ENCODE measurements at places on chromosomes 12 and 14.

DNA sequence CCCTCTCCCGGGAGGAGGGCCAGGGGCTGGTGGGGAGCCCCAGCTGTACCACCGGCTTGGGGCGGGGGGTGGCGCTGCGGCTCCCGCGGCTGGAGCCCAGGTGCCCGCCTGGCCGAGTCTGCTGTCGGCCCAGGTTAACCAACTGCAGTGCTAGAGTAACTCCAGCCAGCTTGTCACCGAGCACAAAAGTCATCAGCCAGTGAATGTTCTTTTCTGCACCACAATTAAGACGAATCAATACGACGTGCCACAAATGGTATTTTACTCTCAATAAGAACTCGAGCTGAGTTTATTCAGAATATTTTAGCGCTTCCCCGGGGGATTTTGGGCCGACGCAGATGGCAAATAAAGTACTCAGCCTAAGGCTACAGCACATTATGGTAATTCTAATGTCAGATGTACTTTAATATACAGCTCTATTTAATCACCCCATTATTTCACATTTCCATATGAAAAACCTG is 83.2 kb downstream of the BCL11B start:
- DNase-seq = peak; percentile 34

DNA sequence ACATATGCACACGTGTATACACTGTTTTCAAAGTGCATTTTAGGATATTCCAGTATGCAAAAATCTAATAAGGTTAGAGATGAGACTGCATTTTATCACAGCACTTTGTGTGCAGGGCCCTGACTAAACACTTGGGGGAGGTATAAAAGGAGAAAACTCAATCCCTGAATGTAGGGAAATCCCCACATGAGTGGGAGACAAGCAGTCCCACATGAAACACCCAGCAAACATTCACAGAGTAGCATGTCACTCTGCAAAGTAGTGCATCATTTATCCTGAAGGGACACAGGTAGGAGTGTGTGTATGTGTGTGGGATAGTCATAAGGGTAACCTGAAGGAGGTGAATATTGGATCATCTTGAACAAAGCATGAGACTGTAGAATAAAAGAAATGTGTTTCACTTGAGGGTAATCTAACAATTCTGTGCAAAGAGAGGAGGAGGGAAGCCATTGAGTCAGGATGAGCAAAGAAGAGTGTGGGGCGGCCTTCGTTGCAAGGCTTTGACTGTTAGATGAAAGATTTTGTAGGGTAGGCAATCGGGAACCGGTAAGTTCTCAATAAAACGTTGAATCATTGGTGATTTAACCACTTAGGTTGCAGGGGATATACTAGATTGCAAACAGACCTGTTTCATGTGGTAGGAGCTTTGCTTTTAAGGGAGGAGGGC is 2.9 kb downstream of the PRPF40B start:
- no peak for DNase-seq

GRCh38 chr14:25215607-25216006 is 165.7 kb upstream of the STXBP6 start:
- no peak for DNase-seq

GRCh38 chr12:95185854-95186253 is 31.4 kb downstream of the FGD6 start:
- DNase-seq = no peak

GRCh38 chr14:74685921-74686678 is 26.8 kb downstream of the AREL1 start:
- DNase-seq = no peak

GRCh38 chr14:103346286-103346685 is 12.2 kb downstream of the EIF5 start:
- DNase-seq = no peak

GRCh38 chr12:48629541-48629940 is 52.5 kb downstream of the KANSL2 start:
- DNase-seq = no peak

GRCh38 chr14:61861320-61861865 is 99.2 kb downstream of the SNAPC1 start:
- no peak for DNase-seq

- no peak for DNase-seq
Measured at GRCh38 chr12:49031573-49032161, 13.1 kb upstream of the PRKAG1 start.

GRCh38 chr12:42237853-42238239 is 202 bp downstream of the YAF2 start:
- DNase-seq = no peak

DNA sequence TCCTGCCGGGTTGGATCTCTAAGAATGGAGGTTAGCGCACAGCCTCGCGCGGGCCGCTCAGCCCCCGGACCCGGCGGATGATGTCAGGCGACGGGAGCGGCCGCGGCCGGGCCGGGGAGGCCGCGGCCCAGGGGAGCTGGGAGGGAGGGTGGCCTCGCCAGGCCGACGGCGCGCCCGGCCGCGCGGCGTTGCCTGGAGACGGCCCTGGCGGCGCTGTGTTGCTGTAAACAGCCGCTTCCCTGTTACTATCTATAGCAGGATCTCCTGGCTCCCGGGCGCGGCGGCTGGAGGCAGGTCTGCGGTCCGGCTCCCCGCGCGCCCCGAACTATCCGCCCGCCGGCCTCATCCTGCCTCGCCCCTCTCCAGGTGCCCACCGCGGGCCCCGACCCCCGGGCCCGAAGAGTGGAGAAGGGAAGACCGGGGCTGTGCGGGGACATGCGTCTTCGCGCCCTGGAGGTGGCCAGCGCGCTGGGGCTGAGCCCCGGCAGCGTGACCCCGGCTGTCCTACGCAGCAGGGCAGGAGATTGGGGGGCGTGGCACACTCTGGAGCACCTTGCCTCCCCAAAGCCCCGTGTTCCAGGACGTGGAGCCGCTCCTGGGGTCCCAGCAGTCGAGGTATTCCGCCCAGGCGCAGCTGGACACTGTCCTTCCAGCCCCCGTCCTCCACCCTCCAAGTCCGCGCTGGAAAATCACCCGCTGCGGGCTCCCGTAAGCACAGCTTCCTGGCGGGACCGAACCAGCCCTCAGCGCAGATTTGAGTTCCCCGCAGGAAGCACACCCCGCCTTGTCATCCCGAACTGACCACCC is 1.4 kb upstream of the FOS start:
- DNase-seq = peak; percentile 40

GRCh38 chr14:59869381-59870255 is 958 bp downstream of the RTN1 start:
- DNase-seq = no peak

DNA sequence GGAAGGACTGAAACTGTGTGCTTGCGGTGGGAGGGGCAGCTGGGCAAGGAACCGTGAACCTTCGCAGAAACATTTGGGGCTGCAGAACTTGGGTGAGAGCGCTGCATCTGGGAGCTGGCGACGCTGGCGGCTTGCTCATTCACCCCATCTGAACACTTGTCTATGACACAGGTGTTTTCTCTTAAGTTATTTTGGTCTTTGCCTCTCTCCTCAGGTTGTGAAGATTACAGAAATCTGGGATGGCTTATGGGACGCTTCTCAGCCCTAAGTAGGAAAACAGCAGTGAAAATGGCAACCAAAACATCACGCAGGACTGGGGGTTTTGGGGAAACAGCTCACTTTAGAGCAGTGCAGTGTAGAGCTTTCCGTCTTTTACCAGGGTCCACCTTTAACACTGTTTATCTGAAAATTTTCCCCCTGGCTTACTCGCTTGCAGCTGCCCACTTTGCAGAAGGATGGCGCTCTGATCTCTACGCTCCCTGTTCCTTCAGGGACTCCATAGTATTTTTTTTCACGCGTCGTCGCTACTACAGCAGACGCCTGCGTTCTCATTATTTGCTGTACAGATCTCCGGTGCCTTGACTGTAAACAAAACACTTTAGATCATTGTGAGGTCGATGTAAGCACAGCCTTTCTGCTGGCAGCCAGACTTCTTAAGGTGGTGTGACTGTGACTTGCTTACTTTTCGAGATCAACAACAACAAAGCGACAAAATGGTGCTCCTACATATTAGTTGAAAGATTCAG is 2.7 kb upstream of the CDKN1B start:
- no peak for DNase-seq

- DNase-seq = no peak
Measured at GRCh38 chr14:84027351-84027750, 1502.6 kb upstream of the FLRT2 start.

GRCh38 chr12:17928708-17929366 is 161.2 kb downstream of the RERGL start:
- DNase-seq = no peak

DNA sequence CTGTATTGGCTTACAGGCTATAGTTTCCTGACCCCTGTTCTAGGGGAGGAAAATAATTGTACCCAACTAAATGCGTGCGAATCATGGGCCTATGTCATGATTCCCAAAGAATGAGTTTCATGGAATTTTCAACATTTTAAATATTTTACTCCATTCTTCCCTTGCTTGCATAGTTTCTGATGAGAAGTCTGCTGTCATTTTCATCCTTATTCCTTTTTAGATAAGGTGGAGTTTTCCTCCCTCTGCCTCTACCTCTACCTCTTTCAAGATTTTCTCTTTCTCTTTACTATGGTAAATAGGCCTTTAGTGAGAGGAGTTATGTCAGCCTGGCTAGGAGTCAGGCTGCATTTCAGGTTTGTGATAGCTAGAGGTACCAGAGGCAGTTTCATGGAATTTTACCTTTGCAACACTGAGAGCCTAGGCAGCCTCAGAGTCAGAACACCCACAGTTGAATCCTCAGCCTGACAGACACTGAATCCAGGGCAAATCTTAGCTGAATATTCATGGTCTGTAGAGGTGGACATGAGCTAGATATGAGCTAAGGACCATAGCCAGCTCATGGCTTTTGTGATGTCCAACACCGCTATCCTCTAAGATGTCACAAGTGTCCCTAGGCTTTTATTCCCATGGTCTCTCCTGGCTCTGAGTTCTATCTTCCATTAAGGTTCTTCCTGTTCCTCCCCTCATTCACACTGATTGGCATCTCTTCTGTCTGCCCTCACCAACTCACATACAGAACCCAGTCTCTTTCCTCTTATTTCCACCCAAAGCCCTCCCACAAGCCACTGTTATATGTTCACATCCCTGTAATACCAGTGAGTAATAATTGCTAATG is 6.0 kb downstream of the SERPINA3 start:
- DNase-seq = no peak

GRCh38 chr14:39492267-39492666 is 60.0 kb upstream of the FBXO33 start:
- DNase-seq = no peak

GRCh38 chr12:19893514-19893913 is 454.2 kb downstream of the AEBP2 start:
- no peak for DNase-seq

GRCh38 chr12:31312431-31312830 is 13.5 kb downstream of the SINHCAF start:
- DNase-seq = no peak

DNA sequence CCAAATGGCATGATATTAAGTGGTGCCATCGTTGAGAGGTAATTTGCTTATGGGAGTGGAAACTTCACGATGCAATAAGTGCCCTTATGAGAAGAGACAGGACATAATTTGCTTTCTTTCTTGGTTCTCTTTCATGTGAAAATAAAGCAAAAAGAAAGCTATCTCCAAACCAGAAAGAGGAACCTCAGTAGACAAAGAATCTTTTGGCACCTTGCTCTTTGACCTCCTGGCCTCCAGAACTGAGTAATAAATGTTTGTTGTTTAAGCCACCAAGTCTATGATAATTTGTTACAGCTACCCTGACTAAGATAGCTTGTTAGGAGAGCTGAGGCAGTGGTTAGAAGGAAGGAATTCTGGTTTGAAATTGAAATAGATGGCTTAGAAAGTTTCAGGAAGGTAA is 39.6 kb downstream of the CCER1 start:
- no peak for DNase-seq

GRCh38 chr14:89823743-89824142 is 130.8 kb downstream of the EFCAB11 start:
- no peak for DNase-seq

DNA sequence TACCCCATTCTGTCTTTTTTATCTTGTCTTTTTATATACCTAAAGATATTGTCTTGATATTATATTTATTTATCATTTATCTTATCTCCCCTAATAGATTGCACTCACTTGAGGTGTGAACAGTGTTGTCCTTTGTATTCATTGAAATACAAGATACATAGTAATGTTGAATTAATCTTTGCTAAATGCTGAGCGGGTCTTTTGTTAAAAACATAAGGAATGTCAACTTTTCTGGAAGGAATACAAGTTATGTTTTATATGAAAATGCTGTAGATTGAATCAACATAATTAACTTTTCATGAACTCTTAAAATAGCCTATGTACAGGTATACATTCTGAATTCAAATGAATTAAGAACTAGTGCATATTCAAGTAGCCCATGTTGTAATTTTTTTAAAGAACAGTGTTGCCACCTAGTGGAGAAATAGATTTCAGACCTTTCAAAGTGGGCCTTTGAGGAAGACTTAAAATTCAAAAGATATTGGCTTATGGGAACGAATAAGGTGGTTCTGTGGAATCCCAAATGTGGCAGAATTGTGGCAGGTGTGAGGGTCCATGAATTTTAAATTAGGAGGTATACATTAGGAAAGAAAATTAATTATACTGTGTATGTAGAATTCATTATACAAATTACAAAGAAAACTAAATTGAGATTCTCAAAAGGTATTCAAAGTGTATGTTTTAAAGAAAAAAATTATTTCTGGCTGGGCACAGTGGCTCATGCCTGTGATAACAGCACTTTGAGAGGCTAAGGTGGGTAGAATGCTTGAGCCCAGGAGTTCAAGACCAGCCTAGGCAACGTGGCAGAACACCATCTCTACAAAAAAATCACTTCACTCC is 19.1 kb downstream of the BBOF1 start:
- no peak for DNase-seq

DNA sequence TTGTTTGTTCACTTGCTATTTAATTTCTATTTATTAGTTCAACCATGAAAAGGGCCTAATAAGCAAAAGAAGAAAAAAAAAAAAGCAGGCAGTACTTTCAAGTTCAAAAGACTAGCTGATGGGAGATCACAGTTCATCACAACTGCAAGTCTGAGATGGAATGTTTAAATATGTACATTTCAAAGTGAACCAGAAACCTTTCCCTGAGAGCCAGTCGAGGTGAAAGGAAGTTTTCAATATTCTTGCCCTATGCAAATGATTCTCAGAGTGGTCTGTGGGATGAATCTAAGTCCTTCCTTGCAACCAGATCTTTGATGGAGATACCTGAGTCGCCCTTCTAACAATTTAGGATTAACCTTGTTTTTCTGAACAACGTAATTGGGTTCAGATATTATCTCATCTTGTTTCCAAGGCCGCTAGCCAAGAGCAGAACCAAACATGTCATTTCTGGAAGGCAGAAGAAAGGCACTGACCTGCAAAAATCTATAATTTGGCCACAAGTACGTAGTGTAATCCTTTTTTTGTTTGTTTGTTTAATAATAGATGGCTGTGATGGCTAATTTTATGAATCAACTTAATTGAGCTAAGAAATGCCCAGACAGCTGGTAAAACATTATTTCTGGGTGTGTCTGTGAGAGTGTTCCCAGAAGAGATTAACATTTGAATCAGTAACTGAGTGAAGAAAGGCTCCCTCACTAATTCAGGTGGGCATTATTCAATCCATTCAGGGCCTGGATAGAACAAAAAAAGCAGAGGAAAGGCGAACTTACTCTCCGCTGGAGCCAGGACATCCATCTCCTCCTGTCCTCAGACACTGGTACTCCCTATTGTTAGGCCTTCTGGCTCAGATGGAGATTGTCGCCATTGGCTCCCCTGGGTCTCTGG is 171.1 kb upstream of the TMPO start:
- DNase-seq = no peak

- no peak for DNase-seq
Measured at GRCh38 chr14:95701846-95702221, 12.1 kb downstream of the TCL1A start.
